NCI-H2081 (cell line): ENCODE measurements at places on chromosomes 7 and 10.
A peak's percentile ranks its signal among the peaks of the same experiment; 100 is the strongest.

GRCh38 chr7:107394831-107395230 is 75.0 kb upstream of the GPR22 start:
- DNase-seq = no peak

DNA sequence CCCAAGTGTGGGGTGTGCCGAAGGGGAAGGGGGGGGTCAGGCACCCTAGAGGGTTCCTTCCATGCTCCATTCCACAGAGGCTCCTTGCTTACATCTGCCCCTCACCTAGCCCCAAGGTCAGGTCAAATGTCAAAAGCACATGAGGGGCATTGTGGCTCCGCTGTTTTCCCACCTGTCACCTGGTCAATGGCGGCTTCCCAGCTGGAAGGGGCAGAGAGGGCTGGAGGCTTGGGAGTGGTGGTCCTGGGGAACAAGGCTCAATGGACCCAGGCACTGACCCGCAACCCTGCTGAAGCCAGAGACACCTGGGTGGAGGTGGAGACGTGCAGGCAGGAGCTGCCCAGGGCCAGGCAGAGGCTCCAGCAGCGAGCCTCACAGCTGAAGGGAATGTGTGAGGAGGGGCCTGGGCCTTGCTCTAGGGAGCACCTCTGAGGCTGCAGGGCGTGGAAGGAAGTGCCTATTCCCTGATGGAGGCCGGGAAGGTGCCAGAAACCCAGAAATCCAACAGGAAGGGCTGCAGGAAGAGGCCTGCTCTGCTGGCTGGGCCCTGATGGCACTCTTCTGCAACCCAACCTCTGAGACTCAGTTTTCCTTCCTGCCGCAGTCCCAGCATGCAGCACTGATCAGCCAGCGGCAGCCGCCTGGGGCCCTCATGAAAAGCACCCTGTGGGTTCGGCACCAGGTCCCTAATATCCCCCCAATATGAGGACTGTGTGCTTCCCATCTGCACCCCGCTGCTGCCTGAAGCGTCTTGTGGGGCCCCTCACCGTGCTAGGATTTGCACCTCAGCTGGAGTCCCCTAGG is 16.0 kb downstream of the RASGEF1A start:
- DNase-seq = no peak

GRCh38 chr7:116087291-116087690 is 56.7 kb upstream of the TFEC start:
- DNase-seq = no peak

DNA sequence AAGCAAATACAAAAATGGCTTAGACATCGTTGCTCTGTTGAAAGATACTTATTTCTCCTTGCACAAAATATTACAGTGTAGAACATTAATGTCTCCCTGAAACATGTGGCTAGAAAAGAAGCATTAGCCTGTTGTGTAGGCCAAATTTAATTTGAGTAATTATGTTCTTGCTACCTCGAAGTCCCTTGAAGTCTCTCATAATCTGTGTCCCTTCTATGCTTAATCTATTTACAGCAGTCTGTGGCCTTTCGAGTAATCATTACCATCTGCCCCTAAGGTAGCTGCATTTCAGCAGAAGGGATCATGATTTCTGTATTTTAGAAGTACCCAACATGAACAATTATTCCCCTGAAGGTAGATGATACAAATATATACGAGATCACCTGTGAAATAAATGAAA is 615.2 kb downstream of the GRM8 start:
- DNase-seq = no peak

DNA sequence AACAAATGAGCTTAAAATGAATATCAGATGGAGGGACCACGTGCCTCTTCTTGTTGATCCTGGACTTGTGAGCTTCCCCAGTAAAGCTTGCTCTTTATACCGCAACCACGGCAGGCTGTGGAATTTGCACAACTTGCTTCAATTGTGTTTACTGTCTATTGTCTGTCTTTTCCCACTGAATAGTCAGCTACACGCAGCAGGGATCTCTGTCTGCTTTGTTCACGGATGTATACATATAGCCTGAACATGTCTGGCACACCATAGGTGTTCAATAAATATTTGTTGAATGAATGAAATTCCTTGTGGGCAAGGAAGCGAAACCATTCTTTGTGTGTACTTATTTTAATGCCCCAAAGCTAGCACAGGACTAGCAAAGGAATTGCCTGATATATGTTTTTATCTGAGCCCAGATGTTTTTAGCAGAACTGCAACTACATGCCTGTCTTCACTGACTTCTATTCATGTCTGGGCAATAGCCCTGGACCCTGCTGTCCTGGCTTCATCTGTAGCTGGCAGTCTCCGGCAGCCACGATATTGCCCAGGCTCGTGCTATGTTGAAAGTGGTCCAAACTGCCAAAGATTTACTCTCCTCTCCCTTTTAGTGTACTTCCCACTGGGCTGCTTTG is 29.9 kb upstream of the IFRD1 start:
- peak; percentile 12 for DNase-seq

DNA sequence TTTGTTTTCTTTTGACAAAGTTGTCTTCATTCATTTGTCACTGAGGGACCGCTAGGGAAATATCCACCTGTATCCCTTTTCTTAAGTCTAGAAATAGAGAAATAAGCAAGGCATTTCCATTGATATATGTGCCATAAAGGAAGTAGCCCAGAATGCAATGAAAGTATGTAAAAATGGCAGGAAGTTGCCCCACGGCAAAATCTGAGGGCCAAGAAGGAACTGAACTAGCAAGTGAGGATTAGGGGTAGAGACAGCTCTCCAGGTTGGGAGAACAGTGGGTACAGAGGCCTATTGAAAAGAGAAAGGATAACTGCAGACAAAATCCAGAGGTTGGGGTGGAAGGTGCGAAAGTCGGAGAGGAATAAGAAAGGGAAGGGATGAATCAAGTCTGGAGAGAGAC is 56.6 kb upstream of the TOMM7 start:
- no peak for DNase-seq

GRCh38 chr7:11120675-11121220 is 147.1 kb downstream of the PHF14 start:
- DNase-seq = no peak

DNA sequence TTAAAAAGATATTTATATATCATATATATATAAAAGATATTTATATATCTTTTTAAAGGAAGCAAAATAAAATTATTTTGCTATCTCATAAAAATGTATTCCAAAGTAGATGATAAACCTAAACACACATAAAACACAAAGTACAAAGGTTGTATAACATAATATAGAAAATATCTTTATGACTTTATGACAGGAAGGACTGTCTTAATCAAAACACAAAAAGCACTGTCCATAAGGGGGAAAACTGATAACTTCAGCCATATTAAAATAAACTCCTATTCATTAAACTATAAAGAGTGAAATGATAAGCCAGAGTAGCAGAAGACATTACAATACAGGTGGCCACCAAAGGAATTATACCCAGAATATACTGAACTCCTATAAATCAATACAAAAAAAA is 34.8 kb downstream of the KDM7A start:
- no peak for DNase-seq

- DNase-seq = no peak
Observed at GRCh38 chr7:92504563-92504962, 23.8 kb downstream of the PEX1 start.

- no peak for DNase-seq
Observed at GRCh38 chr7:127962589-127963361, 68.5 kb downstream of the LRRC4 start.

- DNase-seq = no peak
Observed at GRCh38 chr7:27155816-27156507, 513 bp downstream of the HOXA7 start.

- DNase-seq = no peak
Observed at GRCh38 chr10:82256275-82256674, 381.3 kb downstream of the NRG3 start.

DNA sequence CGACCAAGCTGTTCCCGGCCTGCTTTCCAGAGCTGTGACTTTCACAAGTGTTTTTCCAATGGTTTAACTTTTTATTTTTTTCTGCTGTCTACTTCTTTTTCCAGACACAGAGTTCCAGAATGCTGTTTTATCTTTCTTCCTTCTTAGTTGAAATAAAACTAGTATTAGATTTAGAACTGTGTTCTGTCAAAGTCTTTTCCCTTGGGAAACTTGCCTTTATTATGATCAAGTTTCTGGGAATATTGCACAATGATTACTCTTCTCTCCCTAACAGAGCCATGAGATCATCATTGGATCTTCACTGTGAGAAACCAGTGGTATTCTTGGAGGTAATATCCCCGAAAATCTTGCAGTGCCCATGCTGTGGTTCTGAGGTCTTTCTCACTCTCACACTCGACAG is 104.9 kb upstream of the KCND2 start:
- no peak for DNase-seq

- DNase-seq = no peak
Observed at GRCh38 chr10:104447906-104448305, 94.3 kb downstream of the CFAP58 start.

- DNase-seq = no peak
Observed at GRCh38 chr10:17734432-17735080, 17.4 kb upstream of the TMEM236 start.

DNA sequence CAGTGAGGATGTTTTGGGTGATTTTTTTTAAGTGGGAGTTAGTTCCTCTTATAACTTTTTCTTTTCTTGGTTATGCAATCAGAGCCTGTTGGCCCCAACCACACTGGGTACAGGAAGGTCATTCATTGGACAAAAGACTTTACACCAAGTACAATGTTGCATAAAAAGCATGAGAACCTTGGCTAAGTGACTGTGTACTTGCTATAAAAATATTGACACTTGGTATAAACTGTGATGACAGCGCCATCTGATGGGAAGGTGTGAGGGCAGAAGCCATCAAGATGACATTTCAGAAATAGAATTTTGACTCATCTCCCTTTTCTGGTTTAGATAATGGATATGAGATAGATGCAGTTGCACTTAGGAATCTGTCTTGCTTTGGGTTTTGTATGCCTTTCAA is 126.4 kb upstream of the CCDC6 start:
- DNase-seq = no peak

DNA sequence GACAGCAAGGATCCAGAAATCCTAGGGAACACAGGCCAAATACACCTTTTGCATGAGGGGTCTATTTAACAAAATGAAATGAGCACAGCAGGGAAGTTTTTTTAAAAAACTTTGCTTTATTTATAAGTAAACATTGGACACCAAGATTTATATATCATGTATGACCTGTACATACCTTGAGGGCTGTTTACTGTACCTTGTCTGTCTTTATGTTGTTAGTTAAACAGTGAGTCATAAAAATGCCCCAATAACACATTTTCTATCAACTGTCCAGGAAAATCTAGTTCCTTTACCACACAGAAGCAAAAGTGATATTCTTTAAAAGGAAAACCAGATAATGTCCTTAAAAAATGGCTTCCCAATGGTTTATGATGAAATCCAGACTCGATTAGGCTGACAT is 45.1 kb upstream of the AGR3 start:
- DNase-seq = no peak

GRCh38 chr7:129872054-129872453 is 80.7 kb downstream of the UBE2H start:
- DNase-seq = no peak

- DNase-seq = peak; percentile 21
Observed at GRCh38 chr7:151311294-151311864, 30.2 kb upstream of the NUB1 start.

GRCh38 chr7:93894426-93894825 is 3.9 kb upstream of the TFPI2 start:
- DNase-seq = no peak
